ENCODE measurements at places on chromosomes 1 and 21. TPM values are rescaled to one million over a fixed set of nuclear protein-coding genes. Genes with fewer than 3 reads are reported as not detected.

Gene LCE2B
- not detected for polyA plus RNA-seq

Gene DMRTA2
- not detected for polyA plus RNA-seq

Gene TENT5C
- polyA plus RNA-seq = 3.4 TPM

Gene FCER1G
- 14.4 TPM for polyA plus RNA-seq

Gene EEIG2
- polyA plus RNA-seq = 18.7 TPM

Gene KCND3
- polyA plus RNA-seq = 1.2 TPM

Gene RHOU
- 18.4 TPM for polyA plus RNA-seq

Gene CELA2B
- 0.42 TPM for polyA plus RNA-seq

- no peak for DNase-seq
These were observed 192.0 kb upstream of the JUN start for GRCh38 chr1:58975888-58976287.

DNA sequence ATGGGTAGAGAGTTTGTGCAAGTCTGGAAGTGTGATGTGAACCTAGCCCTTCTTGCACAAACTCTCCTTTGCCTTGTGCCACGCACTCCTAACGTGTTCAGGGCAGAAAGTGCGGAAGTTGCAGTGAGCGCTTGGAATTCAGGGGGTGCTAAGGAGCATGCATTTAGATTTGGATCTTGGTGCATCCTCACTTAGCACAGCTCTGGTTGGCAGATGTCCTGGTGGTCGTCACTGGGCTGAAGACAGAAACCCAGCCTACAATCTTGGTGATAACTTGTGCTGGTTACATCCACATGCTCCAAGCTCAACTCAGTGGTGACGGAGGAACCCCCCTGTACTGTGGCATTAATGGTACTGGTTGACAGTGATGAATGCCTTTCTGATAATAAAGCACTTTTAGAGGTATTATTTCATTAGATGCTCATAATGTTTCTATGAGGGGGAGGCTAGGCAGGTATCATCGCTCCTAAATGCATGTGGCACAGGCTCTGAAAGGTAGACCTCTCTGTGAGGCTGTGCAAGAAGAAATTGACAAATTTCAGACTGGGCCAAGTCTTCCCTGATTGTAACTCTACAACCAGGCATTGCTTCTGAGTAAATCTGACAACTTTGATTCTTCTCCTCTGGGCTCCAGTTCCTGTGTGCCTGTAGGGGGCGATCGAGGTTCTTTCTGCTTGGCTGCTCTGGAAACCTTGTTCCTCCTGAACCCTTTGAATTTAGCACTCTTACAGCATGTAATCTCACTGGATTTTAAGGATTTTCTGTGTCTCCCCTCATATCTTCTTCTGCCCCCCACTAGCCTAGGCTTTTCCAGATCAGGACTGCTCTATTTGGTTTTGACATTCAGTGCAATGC lies 40.6 kb downstream of the MAPKAPK2 start:
- no peak for DNase-seq

DNA sequence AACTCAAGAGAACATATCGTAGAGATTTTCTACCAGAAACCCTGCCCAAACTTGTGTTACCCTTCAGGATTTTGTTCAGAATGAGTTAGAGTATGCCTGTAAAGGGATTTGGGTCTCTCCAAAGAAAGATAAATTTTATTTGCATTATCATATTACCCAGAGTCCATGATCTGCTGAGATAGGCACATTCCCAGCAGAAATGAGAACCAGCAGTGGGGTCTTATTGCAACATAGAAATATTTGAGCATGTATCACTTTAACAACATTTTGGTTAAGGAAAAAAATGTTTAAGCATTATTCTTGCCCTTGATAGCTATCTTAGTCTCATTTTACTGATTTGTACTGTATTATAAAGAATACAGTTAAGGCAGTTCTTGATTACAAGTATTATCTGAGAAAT lies 10.6 kb downstream of the VCAM1 start:
- no peak for DNase-seq

GRCh38 chr1:151373196-151373595 lies 691 bp upstream of the SELENBP1 start:
- no peak for DNase-seq

DNA sequence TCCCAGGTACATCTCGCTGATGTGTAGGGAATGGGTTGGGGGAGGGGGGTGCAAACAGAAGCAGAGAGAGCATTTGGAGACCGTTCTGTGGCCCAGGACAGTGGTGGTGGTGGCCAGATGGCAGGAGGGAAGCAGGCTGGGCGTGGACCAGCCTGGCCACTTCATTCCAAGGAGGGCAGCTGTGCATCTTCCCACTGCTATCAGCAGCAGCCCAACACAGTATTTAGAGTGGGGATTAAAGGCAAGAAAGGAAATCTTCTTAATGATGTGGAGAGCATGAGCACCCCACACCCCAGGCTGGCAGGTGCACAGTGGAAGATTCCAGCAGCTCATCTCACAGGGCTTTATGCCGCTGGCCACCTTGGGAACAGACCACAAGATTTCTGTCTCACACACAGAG lies 198.7 kb downstream of the NPHP4 start:
- DNase-seq = no peak

GRCh38 chr1:177170756-177171535 lies at the start of gene BRINP2:
Gene BRINP2, plus strand, starts transcription at chr1:177170958. Its CDS starts 58,919 bp downstream, at chr1:177229877.
- DNase-seq = peak; percentile 38

DNA sequence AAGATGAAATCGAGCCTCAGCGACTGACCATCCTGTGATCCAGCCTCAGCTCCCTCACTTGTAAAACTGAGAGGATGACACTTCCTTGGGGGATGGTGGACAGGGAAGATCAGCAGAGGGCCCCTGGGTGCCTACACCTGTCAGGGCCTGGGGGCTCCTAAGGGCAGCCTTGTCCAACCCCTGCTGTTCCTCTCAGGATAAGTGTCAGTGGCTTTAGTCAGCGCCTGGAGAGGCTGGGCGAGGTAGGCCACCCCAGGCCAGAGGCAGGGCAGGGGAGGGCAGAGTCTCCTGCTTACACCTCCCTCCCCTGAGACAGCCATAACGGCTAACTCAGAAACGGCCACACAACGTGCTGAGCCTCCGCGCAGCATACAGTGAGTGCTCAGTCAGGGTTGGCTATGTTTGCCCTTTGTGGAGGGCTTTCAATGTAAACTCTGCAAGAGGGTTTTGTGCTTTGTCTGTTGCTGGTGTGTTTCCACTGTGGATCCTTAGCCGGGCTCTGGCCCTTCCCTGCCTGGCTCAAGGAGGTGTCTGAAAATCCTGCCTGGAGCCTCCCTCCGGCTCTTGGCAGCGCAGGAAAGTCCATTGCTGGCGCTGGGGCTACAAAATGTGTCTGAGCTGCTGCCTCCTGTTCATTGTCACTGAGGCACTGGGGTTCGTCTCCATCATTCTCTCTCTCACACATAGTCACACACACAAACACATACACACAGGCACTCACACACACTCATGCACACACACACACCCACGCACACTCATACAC lies 588.4 kb downstream of the PTPRU start:
- DNase-seq = no peak

- DNase-seq = no peak
These were observed 12.7 kb downstream of the ATF3 start for GRCh38 chr1:212621043-212621948.

GRCh38 chr1:197042676-197043341 lies 24.3 kb downstream of the F13B start:
- no peak for DNase-seq

DNA sequence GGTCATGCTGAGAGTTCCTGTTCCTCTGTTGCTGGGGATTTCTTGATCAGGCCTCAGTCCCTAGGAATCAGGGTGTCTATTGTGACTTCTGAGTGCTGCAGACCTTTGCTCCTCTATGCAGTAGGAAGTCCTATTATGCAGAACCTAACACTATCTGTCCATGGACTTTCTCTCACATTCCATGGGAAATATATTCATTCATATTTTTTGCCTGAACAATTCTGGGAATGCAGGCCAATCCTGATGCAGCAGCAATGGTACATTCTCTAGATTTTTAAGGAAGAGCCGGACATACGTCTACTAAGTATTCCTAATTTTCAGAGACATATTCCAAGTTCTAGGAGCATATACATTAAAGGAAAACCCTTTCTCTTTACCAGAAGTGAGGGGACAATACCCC lies 61.1 kb upstream of the C1orf87 start:
- DNase-seq = no peak

DNA sequence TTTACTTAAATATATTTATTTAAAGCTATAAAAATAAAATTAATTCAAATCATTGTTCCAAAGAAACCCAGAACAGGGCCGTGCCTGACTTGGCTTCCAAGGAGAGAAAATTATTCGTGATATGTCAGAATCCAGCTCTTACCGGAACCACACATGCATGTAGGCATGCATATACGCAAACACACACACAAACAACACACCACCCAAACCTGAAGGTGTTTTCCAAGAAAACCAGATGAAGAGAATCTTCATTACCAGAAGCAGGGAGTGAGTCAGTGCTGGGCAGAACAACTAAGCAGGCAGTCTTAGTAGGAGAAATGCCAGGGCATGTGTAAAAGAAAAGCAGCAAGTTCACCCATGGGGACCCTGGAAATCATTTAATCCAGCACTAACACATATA lies 432.0 kb upstream of the BEND5 start:
- DNase-seq = no peak

DNA sequence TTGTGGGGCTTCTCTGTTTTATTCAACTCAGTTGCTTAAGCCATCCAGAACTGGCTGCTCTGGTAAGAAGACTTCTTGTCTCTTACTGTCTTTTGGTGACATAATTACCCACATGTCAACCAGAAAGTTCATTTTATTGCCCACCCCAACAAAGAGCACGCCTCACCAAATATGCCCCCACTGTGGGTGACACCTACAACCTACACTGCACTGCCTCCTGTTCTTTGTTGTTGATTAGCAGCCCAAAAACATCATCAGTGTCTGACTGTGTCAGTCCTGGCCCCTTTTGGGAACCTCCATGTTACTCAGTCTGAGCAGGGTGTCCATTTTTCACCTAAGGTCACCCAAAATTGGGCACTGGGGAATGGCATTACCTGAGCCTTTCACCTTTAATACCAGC lies 49.3 kb downstream of the ZNF678 start:
- no peak for DNase-seq

DNA sequence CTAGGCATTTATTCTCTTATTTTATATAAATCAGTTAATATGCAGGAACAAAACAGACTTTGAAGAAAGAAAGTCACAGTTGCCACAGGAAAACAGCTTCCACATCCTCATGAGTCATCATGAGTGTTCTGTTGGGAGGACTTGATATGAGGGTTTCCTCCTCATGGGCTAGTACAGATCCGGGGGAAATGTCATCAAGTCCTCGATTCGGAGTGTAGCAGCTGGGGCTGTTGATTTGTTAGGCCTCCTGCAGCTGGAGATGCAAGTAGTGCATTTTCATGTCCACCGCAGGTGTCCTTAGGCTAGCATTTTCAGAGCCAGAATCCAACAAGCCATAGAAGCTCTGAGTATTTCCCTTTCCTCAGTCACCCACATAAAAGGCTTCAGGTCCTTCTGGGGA lies 36.7 kb downstream of the ADAM30 start:
- DNase-seq = no peak

DNA sequence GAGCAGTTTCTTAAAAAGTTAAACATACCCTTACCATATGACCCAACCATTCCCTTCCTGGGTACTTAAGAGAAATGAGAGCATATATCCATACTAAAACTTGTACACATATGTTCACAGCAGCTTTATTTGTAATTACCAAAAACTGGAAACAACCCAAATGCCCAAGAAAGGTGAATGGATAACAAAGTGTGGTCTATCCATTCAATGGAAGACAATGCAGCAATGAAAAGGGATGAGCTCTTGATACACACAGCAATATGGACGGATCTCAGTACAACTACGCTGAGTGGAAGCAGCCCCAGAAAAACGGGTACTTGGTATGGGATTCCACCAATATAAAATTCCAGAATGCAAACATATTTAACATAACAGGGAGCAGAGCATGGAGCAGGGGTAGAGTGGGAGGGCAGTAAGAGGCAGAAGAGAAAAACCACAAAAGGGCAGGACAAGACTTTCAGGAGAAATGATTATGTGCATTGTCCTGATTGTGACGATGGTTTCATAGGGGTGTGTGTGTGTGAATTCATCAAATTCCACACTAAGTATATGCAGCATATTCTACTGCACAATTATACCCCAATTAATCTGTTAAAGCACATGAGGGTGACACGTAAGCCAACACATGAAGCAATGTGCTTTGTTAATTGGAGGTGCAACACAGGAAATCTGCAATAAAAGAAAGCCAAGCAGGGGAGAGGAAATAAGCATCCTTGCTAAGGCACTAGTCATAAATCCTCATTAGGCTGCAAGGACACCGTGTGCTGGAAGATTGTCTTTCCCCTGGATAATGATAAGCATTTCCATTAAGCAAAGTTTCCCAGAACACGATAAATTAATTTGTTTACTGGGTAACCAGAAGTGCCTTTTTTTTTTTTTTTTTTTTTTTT lies 113.1 kb upstream of the KRTAP19-8 start:
- no peak for DNase-seq

DNA sequence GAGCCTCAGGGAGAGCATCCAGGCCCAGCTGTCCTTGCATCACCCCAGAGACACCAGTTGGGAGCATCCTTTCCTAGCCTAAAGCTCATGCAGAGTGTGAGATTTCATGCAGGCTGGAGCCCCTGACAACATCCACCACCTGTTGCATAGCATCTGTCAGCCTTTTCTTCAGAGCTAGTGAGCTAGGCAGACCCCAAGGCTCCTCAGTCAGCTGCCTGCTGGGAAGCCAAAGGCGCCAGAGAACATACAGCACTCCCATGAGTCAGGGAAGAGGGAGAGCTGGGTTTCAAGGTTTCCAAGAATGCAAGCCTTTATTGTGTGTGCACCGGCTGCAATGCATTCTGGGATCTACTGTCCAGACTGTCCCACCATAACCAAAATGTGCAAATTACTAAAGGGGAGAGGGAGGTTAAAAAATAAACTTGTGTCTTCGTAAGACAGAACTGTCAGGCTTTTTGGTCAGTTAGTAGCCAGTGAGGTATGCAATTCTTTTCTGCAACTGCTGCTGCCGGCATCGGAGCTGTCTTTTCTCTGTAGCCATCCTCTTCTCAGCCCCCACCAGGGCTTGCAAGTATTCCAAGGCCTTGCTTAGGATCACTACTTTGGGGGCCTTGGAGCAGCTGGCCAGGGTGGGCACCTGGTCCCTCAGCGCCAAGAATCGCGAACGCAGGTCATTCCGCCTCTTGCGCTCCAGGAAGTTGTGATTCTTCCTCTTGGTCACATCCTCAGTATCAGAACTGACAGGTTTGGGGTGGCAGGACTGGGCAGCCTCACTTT lies 4.6 kb downstream of the MYCL start:
- no peak for DNase-seq

DNA sequence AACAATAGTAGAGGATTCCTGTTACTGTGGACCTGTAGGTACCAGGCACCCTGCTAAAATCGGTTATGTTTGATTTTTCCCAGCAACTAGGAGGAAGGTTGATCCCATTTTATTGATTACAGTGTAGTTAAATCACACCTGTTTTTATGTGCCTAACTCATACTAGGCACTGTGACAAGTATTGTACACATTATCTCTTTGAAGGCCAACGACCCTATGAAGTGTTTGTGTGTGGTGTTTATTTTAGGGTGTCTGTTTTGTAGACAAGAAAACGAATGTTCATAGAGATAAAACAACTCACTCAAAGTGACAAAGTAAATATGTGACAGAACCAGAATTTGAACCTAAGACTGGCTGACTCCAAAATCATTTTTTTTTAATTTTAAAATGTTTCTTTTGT lies 49.5 kb downstream of the FGGY start:
- no peak for DNase-seq

Measured in right renal cortex interstitium (tissue), 3 donors.